Activated CD8-positive, alpha-beta memory T cell treated with anti-CD3 and anti-CD28 coated beads for 24 hours (primary cell): ENCODE measurements at places on chromosomes 1 and 21.

DNA sequence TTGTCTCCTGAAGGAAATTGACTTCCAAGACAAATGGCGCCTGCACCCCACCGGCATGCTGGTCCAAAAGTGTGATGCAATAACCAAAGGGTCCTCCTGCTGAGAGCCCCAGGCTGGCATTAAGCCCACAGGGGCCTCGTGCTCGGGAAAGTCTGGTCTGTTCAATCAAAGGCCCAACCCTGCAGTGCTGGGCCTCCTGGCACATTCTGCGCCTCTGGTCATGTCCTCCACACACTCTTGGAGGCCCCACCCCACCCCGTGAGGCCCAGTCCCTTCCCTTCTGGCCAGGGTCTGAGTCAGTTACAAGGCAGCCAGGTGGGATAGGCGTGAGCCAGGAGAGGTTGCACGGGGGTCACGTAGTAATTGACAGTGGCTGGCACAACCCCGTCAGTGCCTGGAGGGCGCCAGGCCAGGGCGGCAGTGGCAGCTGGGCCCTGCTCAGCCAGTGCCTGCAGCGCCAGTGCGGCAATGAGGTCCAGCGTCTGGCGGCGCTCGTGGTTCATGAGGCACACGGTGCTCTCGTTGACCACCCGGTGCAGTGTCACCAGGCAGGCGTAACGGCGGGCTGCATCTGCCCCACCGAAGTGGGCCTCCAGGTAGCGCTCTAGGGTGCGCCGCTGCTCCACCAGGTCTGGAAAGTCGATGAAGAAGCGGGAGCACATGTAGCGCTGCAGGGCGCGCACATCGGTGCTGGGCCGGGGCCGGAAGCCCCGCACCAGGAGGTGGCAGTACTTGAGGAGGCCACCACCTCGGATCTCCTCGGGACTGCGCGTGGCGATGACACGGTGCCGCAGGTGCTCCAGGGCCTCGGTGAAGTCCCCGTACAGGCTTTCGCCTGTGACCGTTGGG lies 6.8 kb downstream of the TENT5B start:
- DNase-seq: no peak

GRCh38 chr1:197954718-197955418 lies 37.7 kb downstream of the LHX9 start:
- DNase-seq: no peak

DNA sequence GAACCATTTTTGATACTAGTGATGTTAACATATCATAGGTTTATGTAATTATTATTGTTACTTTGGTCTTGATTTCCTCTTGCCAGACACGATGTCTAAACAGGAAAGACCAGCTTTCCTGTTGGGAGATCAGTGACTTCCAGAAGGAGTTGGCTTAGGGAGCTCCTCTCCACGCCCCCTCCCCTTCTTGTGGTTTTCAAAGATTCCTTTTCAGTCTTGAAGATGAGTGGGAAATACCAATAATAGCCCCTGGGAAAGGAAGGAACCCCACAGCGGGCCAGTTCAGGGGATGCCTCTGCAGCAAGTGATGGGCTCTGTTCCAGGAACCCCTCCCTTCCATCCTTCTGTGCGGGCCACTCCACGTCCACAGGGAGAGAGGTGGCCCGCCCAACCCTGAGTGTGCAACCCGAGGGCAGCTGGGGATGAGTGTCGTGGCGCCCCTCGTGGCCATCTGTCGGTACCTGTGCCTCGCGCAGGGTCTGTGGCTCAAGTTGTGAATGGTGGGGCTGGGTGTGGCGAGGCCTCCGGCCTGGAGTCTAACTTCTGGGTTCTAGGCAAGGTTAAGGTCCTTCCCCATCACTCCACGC lies 65.7 kb downstream of the TLR5 start:
- no peak for DNase-seq

- no peak for DNase-seq
These were observed 482.1 kb downstream of the RWDD3 start for GRCh38 chr1:95716097-95716496.

GRCh38 chr1:5664081-5664768 lies 328.0 kb downstream of the NPHP4 start:
- DNase-seq: no peak

DNA sequence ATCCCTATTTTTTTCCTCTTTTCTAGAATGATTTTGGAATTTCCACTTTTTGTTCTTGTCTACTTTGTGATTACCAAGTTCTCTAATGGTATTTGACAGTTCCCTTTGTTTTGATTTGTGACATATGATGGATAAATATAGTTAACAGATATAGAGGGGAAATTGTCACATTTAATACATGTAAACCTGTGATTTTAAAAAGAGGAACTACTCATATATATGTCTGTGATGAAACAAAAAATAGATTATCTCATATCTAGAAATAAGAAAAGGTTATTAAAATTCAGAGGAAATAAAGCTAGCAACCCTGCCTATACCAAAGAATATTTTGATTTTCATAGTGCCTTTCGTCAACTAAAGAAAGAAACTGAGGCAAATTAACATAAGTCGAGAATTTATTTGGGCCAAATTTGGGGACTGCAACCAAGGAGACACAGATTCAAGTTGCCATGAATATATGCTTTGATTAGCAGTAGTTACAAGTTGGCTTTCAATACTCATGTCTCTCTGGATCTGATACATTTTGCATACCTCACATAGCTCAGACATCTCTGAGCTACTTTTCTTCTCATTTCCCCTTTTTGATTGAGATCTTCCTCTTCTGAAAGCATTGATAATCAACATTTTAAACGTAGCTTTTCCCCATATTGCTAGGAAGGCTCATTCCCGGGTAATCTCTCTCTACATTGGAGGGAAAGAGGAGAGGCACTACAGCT lies 15.6 kb upstream of the C21orf91 start:
- no peak for DNase-seq

- DNase-seq: peak; percentile 50
These were observed 51.7 kb downstream of the SLC37A1 start for GRCh38 chr21:42565206-42565810.
